Astrocyte (in vitro differentiated cells and primary cell): ENCODE measurements at places on chromosomes 16 and 17. TPM values are rescaled to one million over a fixed set of nuclear protein-coding genes. Genes with fewer than 3 reads are reported as not detected.
A peak's percentile ranks its signal among the peaks of the same experiment; 100 is the strongest.

DNA sequence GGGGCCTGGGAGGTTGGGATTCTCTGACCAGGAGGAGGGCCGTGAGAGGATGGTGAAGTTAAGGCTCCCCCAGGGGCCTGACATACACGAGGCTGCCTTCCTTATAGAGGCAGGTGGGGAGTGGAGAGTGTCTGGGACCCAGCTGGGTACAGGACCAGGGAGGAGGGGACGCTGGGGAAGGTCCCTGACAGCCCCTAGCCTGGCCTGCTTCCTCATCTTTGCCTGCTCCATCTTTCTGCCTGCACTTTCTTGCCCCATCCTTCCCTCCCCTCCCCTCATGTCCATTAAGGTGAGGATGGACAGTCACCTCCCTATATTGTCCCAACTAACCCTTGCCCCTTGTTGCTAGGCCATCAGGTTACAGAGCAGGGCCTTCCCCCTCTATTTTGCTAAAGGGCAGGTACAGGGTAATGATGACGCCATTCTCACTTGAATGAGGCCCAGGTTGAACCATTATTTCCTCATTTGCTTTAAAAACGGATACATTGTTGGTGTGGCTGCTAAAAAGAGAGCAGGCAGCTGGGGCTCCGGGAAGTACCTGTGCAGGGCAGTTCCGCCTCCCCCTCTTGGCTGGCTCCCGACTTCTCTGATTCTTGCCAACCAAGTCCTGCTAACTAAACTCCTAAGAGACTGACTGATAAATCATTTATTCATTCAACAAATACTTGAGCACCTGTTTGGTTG, 1.3 kb downstream of the C17orf99 start:
- no peaks in the 10 kb centered on the region for H3K36me3 ChIP-seq
- no peaks in the 10 kb centered on the region for H3K27me3 ChIP-seq
- no peak overlapping the region for H3K4me3 ChIP-seq

GRCh38 chr16:86722970-86723369, 144.6 kb downstream of the FOXL1 start:
- no peak overlapping the region for H3K27ac ChIP-seq
- H3K27me3 ChIP-seq: no peaks in the 10 kb centered on the region
- DNase-seq: no peak
- no peaks in the 10 kb centered on the region for H3K36me3 ChIP-seq

GRCh38 chr16:57541754-57542435, 548 bp upstream of the ADGRG5 start:
- DNase-seq: no peak
- H3K4me1 ChIP-seq: peaks cover 3% of the 10 kb centered on the region
- peaks cover 12% of the 10 kb centered on the region for H3K27me3 ChIP-seq
- H3K4me3 ChIP-seq: no peak overlapping the region

GRCh38 chr17:61402978-61403800, 3.5 kb downstream of the TBX2 start:
- H3K27ac ChIP-seq: peak overlapping the region; percentile 10
- H3K4me3 ChIP-seq: peak overlapping the region; percentile 46
- H3K27me3 ChIP-seq: peaks cover 30% of the 10 kb centered on the region
- no peaks in the 10 kb centered on the region for H3K36me3 ChIP-seq
- peaks cover 33% of the 10 kb centered on the region for H3K4me1 ChIP-seq
- no peak for DNase-seq

DNA sequence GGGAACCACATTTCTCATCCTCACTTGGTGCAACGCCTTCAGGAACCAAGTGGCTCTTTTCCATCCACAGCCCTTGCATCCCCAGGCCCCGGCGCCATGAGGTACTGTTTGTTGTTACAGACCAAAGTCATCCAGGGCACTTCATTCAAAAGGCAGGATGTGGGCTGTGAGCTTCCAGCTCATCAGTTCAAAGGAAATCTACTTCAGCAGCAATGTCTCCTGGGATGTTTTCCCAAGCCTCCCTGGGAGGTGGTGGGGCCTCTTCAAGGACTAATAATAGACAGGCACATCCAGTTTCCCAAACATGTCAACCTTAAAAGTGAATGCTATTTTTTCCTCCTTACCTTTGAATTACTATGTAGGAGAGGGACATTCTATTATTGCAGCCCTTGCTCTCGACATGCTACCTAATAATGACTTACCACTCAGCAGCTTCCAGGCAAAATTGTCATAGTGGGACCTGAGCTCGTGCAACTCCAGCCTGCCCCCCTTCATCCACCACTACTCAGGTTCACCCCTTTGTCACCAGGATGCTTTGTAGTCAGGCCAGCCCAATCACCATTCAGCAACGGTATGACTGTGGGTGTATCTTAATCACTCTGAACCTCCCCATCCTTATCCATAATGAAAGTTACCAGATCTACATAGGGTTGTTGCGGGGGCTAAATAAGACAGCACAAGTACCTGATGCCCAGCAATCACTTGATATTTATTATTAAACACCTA, 1.7 kb upstream of the PRKCB start:
- DNase-seq: no peak
- H3K27me3 ChIP-seq: peaks cover 20% of the 10 kb centered on the region
- no peak overlapping the region for H3K4me3 ChIP-seq
- no peaks in the 10 kb centered on the region for H3K4me1 ChIP-seq
- H3K36me3 ChIP-seq: no peaks in the 10 kb centered on the region

DNA sequence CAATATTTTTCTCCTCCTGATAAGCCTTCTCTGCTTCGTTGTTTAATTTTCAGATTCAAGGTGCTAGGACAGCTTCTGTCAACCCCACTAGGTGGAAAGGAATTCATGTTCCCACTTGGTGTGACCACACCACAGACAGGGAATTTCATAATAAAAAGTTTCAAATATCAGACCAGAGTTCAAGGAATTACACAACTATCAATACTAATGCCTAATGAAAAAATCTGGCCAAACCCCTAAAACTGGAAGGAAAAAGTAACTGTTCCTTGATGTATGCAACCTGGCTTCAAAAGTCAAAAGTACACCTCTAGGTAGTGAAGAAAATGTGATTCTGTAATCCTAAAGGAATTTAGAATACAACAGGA, 87.8 kb upstream of the CORO6 start:
- H3K27me3 ChIP-seq: no peaks in the 10 kb centered on the region
- no peak overlapping the region for H3K27ac ChIP-seq
- no peaks in the 10 kb centered on the region for H3K4me1 ChIP-seq
- no peak for DNase-seq

- no peak for DNase-seq
- peaks cover 42% of the 10 kb centered on the region for H3K4me1 ChIP-seq
- no peaks in the 10 kb centered on the region for H3K27me3 ChIP-seq
- H3K27ac ChIP-seq: peak overlapping the region; percentile 100
These were observed 9.2 kb downstream of the KDM6B start for GRCh38 chr17:7843257-7843535.

The AXIN1 gene
- total RNA-seq: 27.0 and 28.8 TPM in 2 replicates

The RANBP10 gene
- 14.2 and 15.7 TPM in 2 replicates for total RNA-seq
